ENCODE measurements at places on chromosomes 5 and 9.

GRCh38 chr5:174599992-174600391 is 124.4 kb upstream of the MSX2 start:
- no peak for DNase-seq

DNA sequence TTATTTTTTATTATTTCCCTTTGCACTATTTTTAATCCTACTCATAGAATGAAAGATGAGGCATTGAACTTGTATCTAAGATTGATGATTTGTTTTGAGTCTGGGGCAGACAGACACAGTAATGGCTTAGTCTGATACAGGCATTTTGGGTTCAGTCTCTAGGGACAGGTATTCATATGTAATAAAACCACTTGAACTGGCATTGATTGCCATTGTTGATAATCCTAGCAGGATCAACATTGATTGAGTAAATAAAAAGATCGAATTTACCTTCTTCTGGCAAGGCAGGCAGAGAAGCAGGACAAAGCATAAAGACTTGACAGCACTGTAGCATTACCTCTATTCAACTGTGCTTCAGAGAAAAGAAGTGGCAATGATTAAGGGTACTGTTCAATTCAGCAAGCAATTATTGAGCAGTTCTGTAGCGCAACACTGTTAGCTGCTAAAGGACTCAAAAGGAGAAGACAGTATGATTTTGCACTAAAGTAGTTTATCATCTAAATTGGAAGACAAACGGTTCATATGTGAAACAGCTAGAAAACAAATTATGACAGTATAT is 144.4 kb downstream of the COMMD10 start:
- no peak for DNase-seq

- no peak for DNase-seq
Measured at GRCh38 chr5:51944500-51945125, 561.4 kb downstream of the ISL1 start.

- DNase-seq = no peak
Measured at GRCh38 chr5:33579152-33579551, 138.4 kb downstream of the TARS1 start.

DNA sequence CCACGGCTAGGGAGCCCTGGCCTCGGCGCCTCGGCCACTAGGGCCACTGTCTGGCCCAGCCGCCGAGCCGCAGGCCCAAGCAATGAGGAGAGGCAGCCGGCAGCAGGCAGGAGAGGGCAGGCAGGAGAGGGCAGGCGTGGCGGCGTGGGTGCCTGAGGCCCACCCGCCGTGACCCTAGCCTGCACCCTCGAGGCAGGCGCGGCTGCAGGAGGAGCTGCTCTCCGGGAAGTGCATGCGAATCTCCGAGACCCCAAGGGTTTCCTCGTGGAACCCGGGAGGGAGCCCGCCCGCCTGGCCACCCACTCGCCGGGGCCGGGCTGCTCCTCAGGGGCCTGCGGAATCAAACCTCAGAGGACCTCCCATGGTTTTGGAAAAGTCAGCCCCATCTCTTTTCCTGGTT is 9.3 kb downstream of the GRIN1 start:
- DNase-seq = no peak

DNA sequence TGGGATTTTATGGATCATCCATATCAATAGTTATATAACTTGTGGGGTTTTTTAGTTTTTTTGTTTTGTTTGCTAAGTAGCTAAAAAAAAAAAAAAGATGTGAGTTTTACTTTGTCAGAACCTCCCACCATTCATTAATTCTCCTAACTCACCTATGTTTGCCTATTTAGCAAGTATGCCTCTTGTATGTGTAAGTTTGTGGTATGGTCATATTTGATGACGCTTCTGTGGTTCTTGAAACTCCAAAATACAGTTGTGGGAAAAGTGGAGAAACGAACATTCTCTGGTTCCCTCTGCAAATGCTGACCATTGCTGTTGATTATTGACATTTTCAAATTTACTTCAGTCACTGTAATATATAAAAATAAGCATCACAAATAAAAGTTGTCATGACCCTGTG is 75.7 kb downstream of the PBX3 start:
- DNase-seq = no peak

DNA sequence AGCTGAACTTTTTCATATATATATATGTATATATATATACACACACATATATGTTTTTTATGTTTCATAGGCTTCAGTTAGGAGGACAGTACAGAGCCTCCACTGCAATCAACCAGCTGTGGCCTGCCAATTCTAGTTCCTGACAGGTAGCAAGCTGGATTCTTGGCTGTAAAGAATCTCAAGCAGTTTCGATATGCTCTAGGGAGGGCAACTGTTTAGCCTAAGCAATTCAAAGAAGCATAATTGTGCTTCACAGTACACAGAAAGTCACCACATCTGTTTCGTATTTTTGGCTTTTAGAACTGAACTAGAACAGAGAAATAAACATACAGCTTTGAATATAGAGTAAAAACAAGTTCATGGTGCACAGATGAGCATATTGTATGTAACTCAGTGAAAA is 152.4 kb upstream of the ARRDC3 start:
- DNase-seq = no peak

DNA sequence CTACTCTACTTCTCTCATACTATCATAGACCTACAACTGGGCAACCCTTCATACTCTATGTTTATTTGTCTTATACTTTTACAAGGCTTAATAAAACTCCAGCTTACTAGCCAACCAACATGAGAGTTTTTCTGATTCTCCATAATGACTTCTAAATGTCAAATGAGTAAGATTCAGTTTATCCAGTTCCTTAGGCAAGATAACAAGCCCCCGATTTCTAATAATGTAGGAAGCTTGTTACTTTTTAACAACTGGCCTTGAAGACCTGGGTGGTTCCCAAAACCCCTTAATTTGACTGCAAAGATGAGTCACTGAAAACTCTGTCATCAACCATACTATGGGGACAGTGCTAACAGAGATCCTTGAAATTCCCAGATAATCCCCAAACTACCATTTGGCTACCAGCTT is 294.6 kb upstream of the ACTBL2 start:
- no peak for DNase-seq

DNA sequence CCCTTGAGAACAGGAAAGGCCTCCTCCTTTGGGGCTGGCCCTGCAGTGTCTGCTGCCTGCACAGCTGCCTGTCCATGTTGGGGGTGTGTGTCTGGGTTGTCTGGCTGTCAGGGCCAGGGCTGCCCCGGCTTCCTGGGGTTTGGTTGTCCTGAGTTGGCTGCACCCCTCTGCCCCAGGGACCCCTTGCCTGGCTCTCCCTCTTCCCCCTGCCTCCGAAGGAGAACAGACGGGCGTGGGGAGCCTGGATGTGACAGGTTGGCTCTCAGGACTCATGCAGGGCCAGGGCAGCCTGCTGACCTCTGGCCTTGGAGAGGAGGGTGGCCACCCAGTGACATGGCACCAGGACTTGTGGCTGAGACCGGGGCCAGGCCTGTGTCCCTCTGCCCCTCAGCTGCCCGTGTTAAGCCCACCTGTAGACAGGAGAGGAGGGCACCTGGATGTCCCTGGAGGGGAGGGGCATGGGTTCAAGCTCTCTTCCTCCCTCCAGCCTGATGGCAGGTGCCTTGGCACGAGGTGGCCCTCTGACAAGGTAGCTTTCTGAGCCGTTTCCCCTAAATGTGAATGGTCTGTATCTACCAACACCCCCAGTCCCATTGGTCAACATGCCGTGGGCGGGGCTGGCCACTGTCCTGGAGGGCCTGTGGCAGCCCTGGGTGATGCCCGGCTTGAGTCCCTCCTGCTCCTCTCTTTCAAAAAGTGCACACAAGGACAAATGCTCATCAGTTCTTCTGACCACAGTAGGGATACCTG is 34.9 kb downstream of the WNK2 start:
- no peak for DNase-seq
